ENCODE measurements at places on chromosomes 13 and 19. TPM values are rescaled to one million over a fixed set of nuclear protein-coding genes. Genes with fewer than 3 reads are reported as not detected.

HSPB6 gene
- total RNA-seq = 0.24 TPM

TRAPPC5 gene
- 38.4 TPM for total RNA-seq

FBXO46 gene
- 10.2 TPM for total RNA-seq

LILRA1 gene
- not detected for total RNA-seq

ATP4B gene
- total RNA-seq = not detected

PSG7 gene
- not detected for total RNA-seq

TEKTIP1 gene
- 0.21 TPM for total RNA-seq

TUBA3C gene
- total RNA-seq = 0.11 TPM

SRRM5 gene
- 0.73 TPM for total RNA-seq

CLIP3 gene
- 0.71 TPM for total RNA-seq

CCDC122 gene
- 3.2 TPM for total RNA-seq

NOVA2 gene
- total RNA-seq = 1.3 TPM

KLK12 gene
- not detected for total RNA-seq

PRTN3 gene
- 0.43 TPM for total RNA-seq

GRK1 gene
- total RNA-seq = 0.19 TPM

C13orf42 gene
- not detected for total RNA-seq

CFAP97D2 gene
- not detected for total RNA-seq

GFY gene
- total RNA-seq = 0.13 TPM

IGSF23 gene
- total RNA-seq = 0.53 TPM

ZNF296 gene
- total RNA-seq = 12.1 TPM

SGCG gene
- total RNA-seq = not detected

FFAR1 gene
- 0.02 TPM for total RNA-seq

KCNJ14 gene
- 1.2 TPM for total RNA-seq

NLRP8 gene
- not detected for total RNA-seq

AMER2 gene
- total RNA-seq = not detected

LCP1 gene
- 0.07 TPM for total RNA-seq

GAPDHS gene
- 0.10 TPM for total RNA-seq

ZNF415 gene
- not detected for total RNA-seq

ZNF420 gene
- 3.9 TPM for total RNA-seq

Data from A549 treated with AZD2906 at 1 μM for 4 hours (cell line).